ENCODE measurements at places on chromosomes 1 and 21. TPM values are rescaled to one million over a fixed set of nuclear protein-coding genes. Genes with fewer than 3 reads are reported as not detected.

DUSP23 gene
- total RNA-seq, result 58.8 TPM

DNA sequence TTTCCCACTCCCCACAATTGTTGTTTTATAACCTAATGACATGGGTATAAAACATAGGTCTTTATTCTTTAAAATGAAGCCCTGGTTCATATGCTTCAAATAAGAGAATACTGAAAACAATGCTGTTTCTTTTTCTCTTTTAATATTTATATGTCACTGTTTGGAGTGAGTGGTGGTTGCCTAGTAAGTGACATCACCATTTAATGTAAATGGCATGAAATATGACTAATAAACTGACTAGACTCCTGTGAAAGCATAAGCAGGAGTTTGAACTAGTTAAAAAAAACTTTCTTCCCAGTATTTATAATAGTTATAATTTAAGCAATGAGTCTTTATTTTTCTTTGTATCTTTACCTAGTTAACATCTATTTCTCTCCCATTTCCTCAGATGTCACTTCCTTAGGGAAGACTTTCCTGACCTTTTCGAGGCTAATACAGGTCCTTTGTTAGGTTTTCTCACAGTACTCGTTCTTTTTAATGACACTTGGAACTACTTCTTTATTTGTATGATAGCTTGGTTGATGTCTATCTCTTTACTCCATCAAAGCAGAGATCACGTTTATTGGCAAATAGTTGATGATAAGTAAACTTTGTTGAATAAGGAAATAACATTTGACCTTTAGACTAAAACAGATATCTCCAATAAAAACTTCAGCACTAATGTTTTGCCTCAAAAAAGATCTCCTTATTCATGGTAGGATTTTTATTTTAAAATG lies 105.4 kb upstream of the PDC start:
- no peaks in the 10 kb centered on the region for H3K36me3 ChIP-seq
- no peak for DNase-seq
- H3K4me3 ChIP-seq, result no peak overlapping the region
- H3K4me1 ChIP-seq, result no peaks in the 10 kb centered on the region
- H3K27me3 ChIP-seq, result no peaks in the 10 kb centered on the region

DNA sequence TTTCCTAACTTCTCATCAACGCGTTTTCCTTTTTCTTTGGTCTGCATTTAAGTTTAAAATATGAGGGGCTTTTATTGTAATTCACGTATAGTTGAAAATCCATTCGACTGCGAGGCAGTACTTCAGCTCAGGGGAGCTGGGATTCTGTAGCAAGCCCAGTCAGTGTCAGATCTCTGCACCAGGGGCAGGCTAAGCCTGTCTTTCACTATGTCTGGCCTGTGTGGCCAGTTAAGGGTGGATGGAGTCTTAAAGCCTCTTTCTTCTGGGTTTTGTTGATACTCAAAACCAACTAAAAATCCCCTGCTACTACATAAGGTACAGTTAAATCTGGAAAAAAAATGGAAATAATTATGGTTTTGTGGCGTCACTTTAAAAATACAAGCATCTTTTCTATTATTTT lies 124.7 kb downstream of the TYW3 start:
- no peaks in the 10 kb centered on the region for H3K27me3 ChIP-seq
- H3K4me3 ChIP-seq, result no peak overlapping the region
- no peak overlapping the region for H3K27ac ChIP-seq
- no peaks in the 10 kb centered on the region for H3K36me3 ChIP-seq

GRCh38 chr1:178564086-178564782 lies 51.3 kb downstream of the TEX35 start:
- H3K4me3 ChIP-seq, result no peak overlapping the region
- H3K36me3 ChIP-seq, result no peaks in the 10 kb centered on the region
- no peak overlapping the region for H3K27ac ChIP-seq
- DNase-seq, result no peak

SERPINC1 gene
- total RNA-seq, result not detected

GRCh38 chr21:44802396-44803153 lies 955 bp upstream of the UBE2G2 start:
- no peak for DNase-seq
- H3K4me1 ChIP-seq, result peaks cover 30% of the 10 kb centered on the region
- peak overlapping the region; percentile 71 for H3K4me3 ChIP-seq
- peak overlapping the region; percentile 77 for H3K27ac ChIP-seq
- H3K36me3 ChIP-seq, result peaks cover 29% of the 10 kb centered on the region

VWA5B1 gene
- total RNA-seq, result 0.22 TPM

DNA sequence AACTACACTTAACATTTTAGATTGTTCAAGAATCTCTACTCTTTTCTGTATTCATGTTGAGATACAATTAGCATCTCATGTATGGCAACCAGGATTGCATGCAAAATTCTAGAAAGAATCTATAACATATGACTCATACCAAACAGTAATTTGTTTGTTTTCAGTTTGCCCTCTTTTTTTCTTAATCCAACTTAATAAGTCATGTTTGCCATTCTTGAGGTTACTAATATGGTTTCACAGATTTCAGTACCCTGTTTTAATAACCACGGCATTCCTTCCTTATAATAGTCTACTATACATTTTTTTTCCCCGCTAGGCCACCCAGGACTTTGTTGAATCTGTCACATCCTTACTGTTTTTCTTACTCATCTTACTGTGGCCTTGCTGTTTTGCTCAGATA lies 140.8 kb downstream of the FMN2 start:
- no peaks in the 10 kb centered on the region for H3K4me1 ChIP-seq
- DNase-seq, result no peak
- no peaks in the 10 kb centered on the region for H3K36me3 ChIP-seq
- H3K27ac ChIP-seq, result no peak overlapping the region

DNA sequence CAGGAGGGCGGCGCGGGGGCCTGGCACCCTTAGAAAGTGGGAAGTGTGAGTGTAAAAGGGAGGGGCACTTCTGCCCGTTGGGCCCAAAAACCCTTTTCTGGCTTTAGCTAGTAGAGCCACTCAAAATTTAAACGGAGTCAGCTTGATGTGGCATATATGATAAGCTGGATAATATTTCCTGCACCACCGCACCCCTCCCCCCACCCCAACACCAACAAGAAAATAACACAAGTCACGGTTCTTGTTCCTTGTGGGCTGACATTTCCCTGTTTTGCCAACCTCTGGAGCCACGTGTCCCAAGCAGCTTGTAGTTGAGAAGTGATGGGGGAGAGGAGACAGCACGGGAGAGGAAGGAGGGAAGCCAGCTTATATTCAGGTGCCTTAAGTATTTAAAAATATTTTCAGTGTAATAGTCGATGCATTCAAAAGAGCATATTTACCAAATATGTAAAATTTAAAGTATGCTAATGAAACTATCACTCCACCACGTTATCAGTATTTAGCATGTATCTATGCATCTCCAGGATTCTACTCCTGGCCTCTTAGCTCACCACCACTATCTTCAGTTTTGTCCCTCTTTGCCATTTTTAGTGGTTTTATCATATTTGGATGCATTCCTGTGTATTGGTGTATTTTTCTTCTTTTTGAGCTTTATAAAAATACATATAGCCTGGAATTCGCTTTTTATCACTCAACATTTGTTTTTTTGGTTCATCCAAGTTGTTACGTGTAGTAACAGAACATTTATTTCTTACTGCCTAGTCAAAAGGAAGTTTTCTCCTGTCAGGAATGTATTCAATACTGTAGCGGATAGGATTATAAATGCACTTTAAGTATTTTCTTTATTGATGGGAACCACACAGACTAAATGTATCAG lies 773 bp upstream of the DDX59 start:
- H3K27me3 ChIP-seq, result no peaks in the 10 kb centered on the region
- peak overlapping the region; percentile 100 for H3K27ac ChIP-seq
- H3K4me3 ChIP-seq, result peak overlapping the region; percentile 75
- H3K4me1 ChIP-seq, result peaks cover 17% of the 10 kb centered on the region
- no peaks in the 10 kb centered on the region for H3K36me3 ChIP-seq

- no peaks in the 10 kb centered on the region for H3K4me1 ChIP-seq
- no peak overlapping the region for H3K27ac ChIP-seq
- no peak overlapping the region for H3K4me3 ChIP-seq
- no peak for DNase-seq
- no peaks in the 10 kb centered on the region for H3K36me3 ChIP-seq
These were observed 2.1 kb downstream of the SLAMF8 start for GRCh38 chr1:159828581-159829272.

DNA sequence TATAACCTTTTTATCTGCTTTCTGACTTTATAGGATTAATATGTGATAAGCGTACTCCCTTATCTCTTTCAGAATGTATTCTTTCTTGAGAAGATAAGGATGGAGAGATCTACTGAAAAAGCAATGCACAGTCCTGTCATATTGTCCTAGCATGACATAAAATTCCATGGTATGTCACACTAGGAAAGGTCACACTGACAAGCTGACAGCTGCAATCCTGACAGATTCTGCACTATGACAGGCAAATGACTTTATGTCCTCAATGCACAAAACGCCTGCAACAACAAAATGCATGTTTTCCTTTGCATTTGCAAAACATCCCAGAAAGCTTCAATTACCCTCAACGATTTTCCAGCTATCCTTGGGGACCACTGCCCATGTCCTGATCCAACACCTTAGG lies 393.8 kb downstream of the DSCAM start:
- H3K36me3 ChIP-seq, result no peaks in the 10 kb centered on the region
- H3K4me1 ChIP-seq, result no peaks in the 10 kb centered on the region
- H3K4me3 ChIP-seq, result no peak overlapping the region

DNA sequence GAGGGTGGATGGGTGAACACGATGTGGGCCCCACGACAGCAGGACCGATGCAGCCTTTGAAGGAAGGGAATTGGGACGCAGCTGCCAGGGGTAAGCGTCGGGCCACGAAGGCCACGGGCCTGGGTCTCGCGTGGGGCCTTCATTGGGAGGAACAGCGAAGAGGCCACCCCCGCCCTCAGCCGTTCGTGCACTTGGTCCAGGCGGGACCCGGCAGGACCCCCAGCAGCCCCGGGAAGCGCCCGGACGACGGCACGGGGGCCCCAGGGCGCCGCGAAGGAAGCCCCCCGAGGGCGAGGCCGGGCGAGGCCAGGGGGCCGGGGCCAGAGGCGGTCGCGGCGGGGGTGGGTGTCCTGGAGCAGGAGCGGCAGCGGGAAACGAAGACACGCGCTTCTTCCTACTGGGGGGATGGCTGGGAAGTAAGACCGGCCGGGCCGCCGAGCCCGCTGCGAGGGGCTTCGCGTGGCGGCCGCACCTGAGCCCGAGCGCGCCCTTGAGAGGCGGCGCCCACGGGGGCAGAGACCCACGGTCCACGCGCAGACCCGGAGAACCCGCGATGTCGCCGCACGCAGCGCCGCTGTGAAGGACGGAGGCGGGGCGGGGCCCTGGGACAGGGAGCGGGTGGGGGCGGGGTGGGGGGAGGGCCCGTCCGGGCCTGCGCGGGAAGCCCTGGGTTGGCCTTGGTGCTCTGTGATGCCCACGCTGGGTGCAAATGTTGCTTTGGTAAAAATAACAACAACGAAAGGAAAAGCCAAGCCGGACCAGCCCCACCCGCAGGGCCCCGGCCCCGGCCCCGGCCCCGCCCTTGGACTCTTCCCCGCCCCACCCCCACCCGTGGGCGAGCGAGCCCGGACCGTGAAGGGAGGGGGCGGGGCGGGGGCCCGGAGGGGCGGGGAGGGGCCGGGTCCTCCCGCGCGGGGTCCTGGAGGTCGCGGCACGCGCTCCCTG lies 56.0 kb upstream of the ADARB1 start:
- H3K36me3 ChIP-seq, result no peaks in the 10 kb centered on the region
- H3K4me1 ChIP-seq, result peaks cover 11% of the 10 kb centered on the region

DNA sequence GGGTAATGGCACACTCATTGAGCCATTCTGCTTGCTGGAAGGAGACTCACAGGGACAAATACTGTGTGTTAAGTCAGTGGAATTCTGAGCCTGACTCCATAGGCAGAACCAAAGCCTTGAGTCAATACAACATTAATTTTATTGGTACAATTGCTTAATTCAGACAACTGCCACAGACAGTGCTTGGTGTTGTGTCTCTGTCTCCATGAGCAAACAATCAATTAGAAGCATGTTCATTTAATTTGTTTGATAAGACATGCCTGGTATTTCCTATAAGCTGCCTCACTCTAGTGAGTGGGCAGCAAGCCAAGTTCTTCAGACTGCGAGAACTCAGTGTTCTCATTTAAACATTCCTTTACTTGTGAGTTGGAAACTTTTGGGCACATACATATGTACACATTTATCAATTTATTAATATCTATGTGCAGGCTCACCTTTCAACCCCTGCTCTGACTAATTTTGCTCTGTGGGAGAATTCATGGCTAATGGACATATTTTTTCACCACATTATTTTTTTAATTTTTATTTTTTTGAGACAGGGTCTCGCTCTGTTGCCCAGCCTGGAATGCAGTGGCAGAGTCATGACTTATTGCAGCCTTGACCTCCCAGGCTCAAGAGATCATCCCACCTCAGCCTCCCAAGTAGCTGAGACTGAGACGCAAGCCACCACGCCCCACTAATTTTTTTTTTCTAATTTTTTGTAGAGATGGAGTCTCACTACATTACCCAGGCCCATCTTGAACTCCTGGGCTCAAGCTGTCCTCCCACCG lies 4.5 kb upstream of the SRSF10 start:
- no peak overlapping the region for H3K27ac ChIP-seq
- H3K4me1 ChIP-seq, result peaks cover 19% of the 10 kb centered on the region
- H3K27me3 ChIP-seq, result no peaks in the 10 kb centered on the region
- no peaks in the 10 kb centered on the region for H3K36me3 ChIP-seq

DNA sequence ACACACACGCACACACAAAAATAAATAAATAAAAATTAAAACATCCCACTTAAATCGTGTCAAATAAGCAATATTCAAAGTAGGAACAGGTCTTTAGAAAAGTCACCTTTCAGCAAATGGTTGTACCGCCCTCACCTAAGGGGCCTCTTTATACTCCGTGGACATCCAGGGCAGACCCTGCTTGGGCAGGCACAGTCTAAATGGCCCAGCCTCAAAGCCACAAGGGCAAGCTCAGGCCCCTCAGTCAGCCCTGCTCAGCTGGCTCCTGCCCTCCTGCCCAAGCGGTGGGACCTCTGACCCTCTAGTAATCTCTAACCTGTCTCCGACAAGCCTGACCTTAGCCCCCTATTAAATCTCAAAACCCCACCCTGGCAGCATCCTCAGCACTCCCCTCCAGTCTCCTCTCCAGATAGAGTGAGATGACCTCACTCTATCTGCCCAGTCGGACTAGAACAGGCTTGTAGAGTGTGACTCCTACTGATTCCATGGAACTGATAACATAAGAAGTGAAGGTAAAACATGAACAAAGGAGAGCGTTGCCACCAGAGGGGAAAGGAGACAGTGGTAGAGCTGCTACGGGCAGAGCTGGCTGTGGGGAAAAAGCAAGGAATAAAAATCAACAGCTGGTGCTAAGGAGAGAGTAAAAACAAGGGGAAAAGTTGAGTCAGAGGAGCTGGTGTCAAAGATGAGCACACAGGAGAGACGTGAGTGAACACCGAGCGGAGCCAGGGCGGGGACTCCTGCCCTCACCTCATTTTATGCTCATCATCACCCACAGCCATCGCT lies 36.0 kb downstream of the SIPA1L2 start:
- H3K4me3 ChIP-seq, result peak overlapping the region; percentile 11
- no peaks in the 10 kb centered on the region for H3K27me3 ChIP-seq
- no peak for DNase-seq

DNA sequence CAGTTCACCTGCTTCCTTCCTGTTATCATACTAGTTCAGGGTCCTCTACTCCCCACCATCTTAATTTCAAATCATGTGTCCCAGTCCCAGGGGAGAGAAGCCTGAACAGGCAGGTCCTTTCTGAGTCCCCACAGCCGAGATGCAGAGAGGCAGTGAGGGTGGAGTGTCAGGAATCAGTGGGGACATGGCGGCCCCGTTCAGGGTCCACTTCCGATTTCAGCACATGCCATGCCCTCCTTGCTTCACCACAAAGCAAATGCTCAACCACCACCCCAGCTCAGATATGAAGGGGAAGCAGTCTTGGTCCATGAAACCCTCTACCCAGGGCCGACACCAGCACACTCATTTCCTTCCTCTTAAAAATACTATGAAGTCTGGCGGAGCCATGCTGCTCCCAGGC lies 5.2 kb upstream of the SEMA4A start:
- H3K4me3 ChIP-seq, result no peak overlapping the region
- no peaks in the 10 kb centered on the region for H3K36me3 ChIP-seq
- H3K27ac ChIP-seq, result no peak overlapping the region

TMEM51 gene
- total RNA-seq, result 6.6 TPM

Data from right atrium auricular region (tissue), 2 donors.